Progenitor cell of endocrine pancreas (in vitro differentiated cells): ENCODE measurements at places on chromosomes 4 and X.
A peak's percentile ranks its signal among the peaks of the same experiment; 100 is the strongest.

DNA sequence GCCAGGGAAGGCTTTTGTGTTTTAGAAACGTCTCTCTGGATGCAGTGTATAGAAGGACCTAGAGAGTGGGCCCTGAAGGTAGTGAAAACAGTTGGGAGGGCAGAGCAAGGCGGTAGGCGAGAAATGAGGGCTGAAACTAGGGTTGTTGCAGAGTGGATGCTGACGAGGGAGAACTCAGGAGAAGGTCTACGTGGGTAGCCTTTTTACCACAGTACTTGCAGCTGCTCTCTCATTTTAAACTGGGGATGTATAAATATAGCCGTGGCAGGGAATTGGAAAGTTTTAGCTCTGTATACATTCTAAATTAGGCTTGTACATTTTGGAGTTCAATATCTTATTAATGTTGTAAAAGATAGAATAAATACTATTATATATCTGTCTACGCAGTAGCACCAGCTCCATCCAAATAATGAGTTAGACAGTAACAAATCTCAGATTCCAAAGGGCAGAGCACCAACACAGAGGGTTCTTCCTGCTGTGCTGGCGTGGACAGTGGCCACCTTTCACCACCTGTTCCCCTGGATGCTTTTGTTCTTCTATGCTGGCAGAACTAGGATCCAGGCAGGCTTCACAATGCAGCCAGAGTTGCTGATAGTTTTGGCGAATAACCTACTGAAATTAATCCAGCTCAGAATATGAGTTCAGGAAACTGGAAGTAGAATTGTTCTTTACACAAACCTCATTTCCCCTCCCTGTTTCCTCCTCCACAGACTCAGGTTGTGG, 31.7 kb downstream of the CCNG2 start:
- DNase-seq = no peak

DNA sequence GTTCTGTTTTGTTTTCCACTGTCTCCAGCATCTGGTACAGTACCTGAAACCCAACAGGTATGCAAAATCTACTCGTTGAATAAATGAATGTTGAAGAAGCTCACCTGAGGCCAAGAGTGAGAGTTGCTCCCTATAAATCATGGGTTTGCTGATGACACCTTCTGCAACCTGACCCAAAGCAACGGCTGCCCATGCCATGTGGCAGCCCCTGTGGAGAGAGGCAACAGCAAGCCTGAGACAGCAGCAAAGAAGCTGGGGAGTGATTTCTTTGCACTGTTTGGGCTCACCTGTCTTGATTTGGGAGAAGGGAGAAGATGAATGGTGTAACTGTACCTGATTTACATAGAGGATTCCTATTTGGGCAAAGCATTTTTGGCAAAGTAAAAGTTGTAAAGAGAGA, 119.8 kb upstream of the GPC4 start:
- DNase-seq = no peak

- DNase-seq = no peak
Observed at GRCh38 chr4:98555798-98556445, 102.5 kb downstream of the TSPAN5 start.

DNA sequence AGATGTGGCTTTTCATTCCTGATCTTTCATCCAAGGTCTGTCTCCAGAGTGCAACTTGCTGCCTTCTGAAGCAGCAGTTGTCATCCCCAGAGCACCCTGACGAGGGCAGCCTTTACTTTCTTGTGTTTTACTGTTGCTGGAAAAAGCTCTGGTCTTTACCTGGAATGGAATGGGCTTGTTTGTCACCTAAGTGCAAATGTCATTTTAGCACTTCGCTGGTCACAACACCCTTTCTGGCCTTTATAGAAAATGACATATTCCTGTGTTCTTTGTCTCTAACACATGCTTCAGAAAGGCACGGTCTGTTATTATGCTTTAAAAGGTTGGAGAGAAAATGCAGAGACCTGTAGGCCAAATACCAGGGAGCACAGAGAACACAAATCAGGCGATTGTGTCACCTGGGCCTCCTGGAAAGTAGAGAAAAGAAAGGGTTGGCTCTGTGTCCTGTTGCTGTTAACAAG, 332.7 kb upstream of the IGFBP7 start:
- peak; percentile 39 for DNase-seq

- DNase-seq = peak; percentile 38
Observed at GRCh38 chrX:65196758-65197360, 220.6 kb upstream of the ZC4H2 start.

- no peak for DNase-seq
Observed at GRCh38 chrX:11367609-11368430, 74.6 kb downstream of the AMELX start.

DNA sequence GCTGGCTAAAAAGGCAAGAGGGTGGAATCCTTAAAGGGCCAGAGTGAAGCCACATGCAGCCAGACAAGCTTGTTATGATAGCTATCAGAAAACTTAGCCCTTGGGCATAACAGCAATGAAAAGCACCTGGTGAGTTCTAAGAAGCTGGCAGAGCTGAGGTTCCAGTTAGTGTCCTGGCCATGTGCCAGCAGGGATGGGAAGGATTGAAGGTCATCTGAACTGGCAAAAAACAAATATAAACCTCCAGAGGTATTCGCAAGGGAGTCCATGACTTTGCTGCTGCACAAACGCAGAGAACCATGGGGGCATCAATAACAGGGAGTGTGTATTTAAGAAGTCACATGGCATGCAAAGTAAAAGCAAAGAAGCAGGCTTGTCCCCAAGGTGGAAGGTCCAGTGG, 208.9 kb downstream of the FAM47A start:
- DNase-seq = no peak

GRCh38 chr4:77145842-77146185, 11.2 kb upstream of the CCNG2 start:
- DNase-seq = no peak

- no peak for DNase-seq
Observed at GRCh38 chr4:33883111-33883510, 2361.2 kb downstream of the ARAP2 start.

- no peak for DNase-seq
Observed at GRCh38 chr4:168536448-168536847, 39.6 kb downstream of the PALLD start.

DNA sequence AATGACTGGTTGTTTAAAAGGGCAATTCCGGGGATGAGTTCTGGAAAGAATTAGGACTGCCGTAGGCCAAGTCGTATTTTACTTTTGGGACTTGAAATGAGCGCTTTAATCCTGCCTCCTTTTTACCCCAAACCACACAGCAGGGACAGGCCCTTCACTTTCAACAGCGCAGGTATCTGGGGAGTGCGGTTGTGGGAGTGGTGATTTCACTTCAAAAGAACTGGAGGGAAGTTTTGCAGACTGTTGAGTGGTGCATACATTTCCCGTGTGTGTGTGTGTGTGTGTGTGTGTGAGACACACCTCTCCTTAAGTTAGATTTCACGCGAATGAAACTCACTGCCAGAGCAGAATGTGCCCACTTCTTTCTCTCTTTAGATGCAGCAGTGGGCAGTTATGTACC, 2.8 kb downstream of the NHS start:
- no peak for DNase-seq

- no peak for DNase-seq
Observed at GRCh38 chr4:17134100-17134499, 235.7 kb upstream of the LDB2 start.

GRCh38 chr4:168659741-168660465, 163.1 kb downstream of the PALLD start:
- DNase-seq = no peak

GRCh38 chrX:3787856-3788255, 74.4 kb upstream of the PRKX start:
- no peak for DNase-seq

GRCh38 chr4:132124624-132124974, 1024.5 kb upstream of the PCDH10 start:
- DNase-seq = no peak
